A549 treated with Mapracorat at 1 μM for 4 hours (cell line): ENCODE measurements at places on chromosomes 1 and 21. TPM values are rescaled to one million over a fixed set of nuclear protein-coding genes. Genes with fewer than 3 reads are reported as not detected.

APP gene
- 256 to 307 TPM (median 281 TPM) in 5 replicates for total RNA-seq

MCOLN3 gene
- total RNA-seq = 3.6 to 4.3 TPM (median 4.0 TPM) in 5 replicates

VN1R5 gene
- total RNA-seq = not detected in 5 replicates

SUSD4 gene
- total RNA-seq = 0.28 to 0.82 TPM (median 0.48 TPM) in 5 replicates

PPM1J gene
- total RNA-seq = 0.75 to 1.3 TPM (median 0.94 TPM) in 5 replicates

APCS gene
- total RNA-seq = not detected in 5 replicates
